ENCODE measurements at places on chromosomes 7 and 10. TPM values are rescaled to one million over a fixed set of nuclear protein-coding genes. Genes with fewer than 3 reads are reported as not detected.

The SRRM3 gene
- total RNA-seq, result not detected

- DNase-seq, result peak; percentile 96
Measured at GRCh38 chr7:99504603-99505323, at the start of gene ZKSCAN5. Gene ZKSCAN5 (plus strand): TSS chr7:99504662. CDS start chr7:99506045, 1,383 bp downstream.

DNA sequence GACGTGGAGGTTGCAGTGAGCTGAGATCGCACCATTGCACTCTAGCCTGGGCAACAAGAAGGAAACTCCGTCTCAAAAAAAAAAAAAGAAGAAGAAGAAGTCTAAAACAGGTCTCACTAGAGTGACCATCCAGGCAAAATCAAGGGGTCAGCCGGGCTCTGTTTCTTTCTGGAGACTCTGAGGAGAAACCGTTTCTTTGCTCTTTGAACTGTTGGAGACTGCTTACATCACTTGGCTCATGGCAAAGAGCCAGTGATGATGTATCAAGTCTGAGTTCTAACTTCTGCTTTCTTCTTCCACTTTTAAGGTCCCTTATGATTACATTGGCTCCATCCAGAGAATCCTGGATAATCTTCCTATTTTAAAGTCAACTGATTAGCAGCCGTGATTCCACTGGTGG is 306.8 kb downstream of the WDR11 start:
- DNase-seq, result no peak

The UCN3 gene
- total RNA-seq, result not detected

DNA sequence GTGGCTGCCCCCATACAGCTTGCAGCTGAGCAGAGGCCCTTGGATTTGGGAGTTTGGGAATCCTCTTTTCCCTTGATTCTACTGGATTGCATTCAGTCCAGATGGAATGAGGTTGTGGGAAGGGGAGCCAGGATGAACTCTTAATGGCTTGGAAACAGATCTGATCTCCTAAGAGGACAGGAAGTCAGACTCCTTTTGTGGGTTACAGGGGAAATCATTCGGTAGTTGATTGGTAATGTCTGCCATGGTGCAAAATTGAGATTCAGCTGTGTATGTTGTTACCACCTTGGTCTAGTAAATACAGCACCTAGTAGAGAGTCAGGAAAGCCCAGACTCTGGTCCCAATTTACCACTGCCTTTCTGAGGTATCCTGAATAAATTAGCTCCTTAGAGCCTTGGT is 144.2 kb upstream of the TNRC18 start:
- DNase-seq, result peak; percentile 48

The SLC29A4 gene
- total RNA-seq, result 0.44 TPM

- no peak for DNase-seq
Measured at GRCh38 chr7:75966190-75966961, 28.0 kb downstream of the TMEM120A start.

DNA sequence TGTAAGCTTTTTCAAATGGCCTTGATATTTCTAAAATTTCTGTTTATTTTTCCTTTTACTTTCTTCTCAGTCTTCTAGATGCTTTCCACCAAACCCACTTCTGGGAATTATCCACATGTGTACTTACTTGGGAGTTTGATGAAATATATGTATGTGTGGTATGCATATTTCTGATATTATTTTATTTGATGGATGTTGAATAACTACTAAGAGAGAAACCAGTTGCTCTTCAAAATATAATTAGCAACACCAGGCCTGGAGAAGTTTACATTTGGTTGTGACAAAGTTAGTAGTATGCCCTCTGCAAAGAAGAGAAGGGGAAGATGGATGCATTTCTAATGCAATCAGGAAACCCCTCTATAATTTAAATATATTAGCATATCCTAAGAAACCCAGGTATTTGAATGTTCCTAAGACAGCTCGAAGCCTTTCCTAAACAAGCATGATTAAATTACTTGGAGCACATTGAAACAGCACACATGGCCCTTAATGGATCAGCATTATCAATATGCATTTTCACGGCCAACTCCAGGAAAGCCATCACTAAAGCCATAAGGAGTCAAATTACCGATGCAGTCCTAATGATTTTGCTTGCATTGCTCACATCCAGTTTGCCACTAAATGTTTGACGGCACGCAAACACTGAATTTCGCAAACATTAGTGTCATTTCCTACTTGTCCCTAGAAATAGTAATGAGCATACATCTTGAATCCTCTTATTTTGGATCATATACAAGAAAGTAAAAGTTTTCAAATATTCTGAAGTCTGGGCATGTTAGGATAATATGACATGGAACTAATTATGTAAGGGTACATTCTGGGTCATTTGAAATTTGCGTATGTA is 393.8 kb downstream of the EXOC4 start:
- no peak for DNase-seq

- no peak for DNase-seq
Measured at GRCh38 chr10:70533189-70533558, 54.6 kb downstream of the PALD1 start.

All from OCI-LY7 (cell line).